ENCODE measurements at places on chromosomes 1 and 21.
A peak's percentile ranks its signal among the peaks of the same experiment; 100 is the strongest.

DNA sequence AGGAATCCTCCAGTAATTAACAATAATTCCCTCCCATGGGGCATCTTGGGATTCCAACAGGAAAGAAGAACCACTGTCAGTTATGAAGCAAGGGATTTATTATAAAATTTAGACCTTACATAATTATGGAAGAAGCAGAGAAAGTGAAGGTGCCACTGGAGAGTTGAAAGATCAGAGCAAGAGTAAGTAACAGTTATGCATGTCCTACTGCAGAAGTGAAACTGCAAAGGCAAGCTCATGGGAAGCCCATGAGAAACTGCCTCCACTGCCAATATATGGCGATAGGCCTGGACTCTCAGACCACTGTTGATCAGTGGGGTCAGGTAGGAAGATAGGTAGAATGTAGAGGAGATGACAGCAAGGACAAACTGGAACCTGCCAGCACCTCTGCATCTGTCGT is 123.6 kb upstream of the ZNF648 start:
- DNase-seq, result no peak

GRCh38 chr21:42406201-42406621 is 2.5 kb downstream of the UBASH3A start:
- DNase-seq, result no peak

GRCh38 chr1:101444381-101444780 is 207.6 kb downstream of the S1PR1 start:
- DNase-seq, result no peak

DNA sequence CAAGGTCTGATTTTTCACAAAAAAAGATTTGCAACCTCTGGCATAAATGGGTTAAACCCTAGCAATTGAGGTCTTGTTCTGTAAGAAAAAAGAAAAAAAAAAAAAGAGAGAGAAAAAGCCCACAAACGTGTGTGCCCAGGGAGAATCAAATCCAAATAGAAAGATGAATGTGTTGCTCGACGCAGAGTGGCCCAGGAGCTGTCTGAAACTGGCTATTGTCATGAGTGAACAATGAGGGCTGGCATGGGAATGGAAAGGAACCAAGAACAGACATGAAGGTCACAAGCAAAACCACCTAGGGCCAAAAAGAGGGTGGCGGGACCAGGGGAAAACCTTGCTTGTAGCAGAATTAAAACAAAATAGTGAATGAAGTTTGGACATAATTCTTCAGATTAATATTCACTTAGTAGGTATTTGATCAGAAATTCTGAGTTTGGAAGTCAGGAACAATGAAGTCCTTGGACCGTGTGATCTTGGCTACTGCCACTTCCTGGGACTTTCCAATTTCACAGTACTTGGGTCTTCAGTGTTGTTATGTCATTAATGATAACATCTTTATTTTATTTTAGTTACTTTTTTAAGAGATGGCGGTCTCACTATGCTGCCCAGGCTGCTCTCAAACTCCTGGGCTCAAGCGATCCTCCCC is 3.1 kb downstream of the ENO1 start:
- DNase-seq, result no peak

- no peak for DNase-seq
Measured at GRCh38 chr1:178935610-178936009, 64.7 kb upstream of the ANGPTL1 start.

GRCh38 chr1:91736715-91737615 is 149.0 kb downstream of the TGFBR3 start:
- DNase-seq, result no peak

DNA sequence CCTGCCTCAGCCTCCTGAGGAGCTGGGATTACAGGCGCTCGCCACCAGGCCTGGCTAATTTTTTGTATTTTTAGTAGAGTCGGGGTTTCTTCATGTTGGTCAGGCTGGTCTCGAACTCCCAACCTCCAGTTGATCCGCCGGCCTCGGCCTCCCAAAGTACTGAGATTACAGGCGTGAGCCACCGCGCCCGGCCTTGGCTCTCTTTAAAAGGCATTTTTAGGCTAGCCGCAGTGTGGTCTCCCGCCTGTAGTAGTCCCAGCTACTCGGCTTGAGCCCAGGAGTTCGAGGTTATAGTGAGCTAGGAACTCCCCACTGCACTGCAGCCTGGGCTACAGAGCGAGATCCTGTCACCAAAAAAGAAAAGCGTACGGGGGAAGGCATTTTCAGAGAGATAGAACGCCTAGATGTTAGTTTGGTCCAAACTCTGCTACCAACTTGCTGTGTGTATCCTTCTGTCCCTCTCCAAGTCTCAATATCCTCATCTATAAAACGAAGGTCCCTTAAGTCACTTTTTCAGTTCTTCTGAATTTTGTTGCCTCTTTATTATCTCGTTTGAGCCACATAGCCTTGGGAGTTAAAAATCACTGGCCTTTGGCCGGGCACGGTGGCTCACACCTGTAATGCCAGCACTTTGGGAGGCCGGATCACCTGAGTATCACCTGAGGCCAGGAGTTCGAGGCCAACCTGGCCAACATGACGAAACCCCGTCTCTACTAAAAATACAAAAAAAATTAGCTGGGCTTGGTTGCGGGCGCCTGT is 734 bp downstream of the MED18 start:
- no peak for DNase-seq

GRCh38 chr1:236997882-236998281 is 6.4 kb downstream of the MT1HL1 start:
- DNase-seq, result no peak

DNA sequence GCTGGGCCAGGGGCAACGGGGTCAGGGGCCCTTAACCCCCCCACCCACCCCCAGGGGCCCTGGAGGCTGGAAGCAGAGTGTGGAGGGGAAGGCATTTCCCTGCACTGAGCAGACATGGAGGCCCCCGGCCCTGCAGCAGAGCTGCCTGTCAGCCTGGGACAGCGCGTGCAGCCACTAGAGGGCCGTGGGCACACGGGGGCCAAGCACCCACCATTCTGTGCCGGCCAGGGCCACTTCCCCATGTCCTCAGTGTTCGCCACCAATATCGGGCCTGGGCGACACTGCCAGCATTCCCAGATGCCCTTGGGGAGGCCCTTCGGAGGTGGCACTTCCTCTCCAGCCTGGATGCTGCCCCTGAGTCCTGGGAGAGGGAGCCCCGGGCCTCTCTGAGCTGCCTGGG is 23.2 kb upstream of the ARHGEF16 start:
- no peak for DNase-seq

- no peak for DNase-seq
Measured at GRCh38 chr1:67937010-67937409, 103.7 kb upstream of the GNG12 start.

- DNase-seq, result no peak
Measured at GRCh38 chr1:27144049-27144748, 10.7 kb downstream of the SLC9A1 start.

GRCh38 chr1:214943054-214943453 is 139.5 kb upstream of the KCNK2 start:
- no peak for DNase-seq

GRCh38 chr1:78047106-78047505 is 1.3 kb downstream of the GIPC2 start:
- no peak for DNase-seq

GRCh38 chr1:226534098-226534497 is 14.5 kb upstream of the STUM start:
- DNase-seq, result no peak

- no peak for DNase-seq
Measured at GRCh38 chr1:180642781-180643180, 11.0 kb downstream of the XPR1 start.

DNA sequence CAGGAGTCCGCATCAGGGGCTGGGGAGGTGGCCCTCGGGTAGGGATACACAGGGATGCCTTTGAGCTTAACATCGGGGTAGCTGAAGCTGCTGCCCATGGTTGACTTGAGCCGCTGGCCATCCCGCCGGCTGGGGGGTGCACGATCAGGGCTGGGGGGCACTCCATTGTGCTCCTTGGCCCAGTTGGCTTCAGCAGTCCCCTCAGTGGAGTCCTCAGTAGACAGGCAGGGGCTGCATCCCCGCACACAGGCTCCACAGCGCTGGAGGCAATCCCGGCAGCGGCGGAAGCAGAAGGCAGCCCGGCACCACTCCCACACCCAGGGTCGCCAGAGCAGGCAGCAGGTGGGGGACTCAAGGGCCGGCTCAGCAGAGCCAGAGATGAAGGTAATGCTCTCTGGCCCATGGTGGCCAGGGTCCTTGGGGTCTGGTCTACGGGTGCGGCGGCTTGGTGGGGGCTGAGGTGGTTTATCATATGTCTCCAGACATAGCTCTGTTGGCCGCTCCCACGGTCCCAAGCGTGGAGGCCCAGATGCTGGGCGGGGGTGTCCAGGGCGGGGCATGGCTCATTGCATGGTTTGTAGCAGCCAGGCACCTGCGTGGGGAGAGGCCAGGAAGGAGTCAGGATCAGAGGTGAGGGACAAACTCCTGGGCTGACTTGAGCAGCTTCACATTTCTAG is 8.3 kb downstream of the KDF1 start:
- no peak for DNase-seq

DNA sequence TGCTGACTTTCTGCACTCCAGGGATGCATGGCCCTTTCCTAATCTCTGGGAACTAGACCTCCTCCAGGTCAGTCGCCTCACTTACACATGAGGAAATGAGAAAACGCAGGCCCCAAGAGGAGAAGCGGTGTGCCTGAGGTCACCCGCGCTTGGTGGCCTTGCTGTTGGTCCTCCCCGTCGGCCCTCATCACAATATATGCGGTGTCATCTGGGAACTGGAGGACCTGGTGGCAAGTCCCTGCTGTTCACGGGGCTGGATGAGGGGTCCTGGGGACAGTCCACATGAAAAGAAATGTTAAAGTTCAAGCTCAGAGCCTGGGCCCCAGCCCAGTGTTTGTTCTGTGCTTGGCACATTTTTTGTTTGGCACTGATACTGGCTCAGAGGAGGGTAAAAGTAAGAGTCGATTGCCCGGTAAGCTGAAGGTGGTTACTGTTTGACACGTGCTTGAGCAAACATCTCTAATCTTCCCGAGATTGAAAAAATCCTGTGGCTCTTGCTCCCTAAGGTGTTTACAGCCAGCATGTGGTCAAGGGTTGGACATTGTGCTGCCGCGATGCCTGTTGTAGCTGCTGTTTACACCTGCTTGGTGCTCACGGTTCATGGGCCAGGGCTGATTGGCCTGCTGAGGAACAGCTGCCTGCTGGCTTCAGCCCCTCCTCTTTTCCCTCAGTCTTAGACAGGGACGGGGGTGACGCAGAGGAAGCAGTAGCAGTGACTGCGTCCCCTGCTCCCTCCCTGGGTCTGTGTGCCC is 5.2 kb downstream of the COQ8A start:
- DNase-seq, result no peak

- DNase-seq, result no peak
Measured at GRCh38 chr1:234973426-234974250, 155.0 kb downstream of the TOMM20 start.

DNA sequence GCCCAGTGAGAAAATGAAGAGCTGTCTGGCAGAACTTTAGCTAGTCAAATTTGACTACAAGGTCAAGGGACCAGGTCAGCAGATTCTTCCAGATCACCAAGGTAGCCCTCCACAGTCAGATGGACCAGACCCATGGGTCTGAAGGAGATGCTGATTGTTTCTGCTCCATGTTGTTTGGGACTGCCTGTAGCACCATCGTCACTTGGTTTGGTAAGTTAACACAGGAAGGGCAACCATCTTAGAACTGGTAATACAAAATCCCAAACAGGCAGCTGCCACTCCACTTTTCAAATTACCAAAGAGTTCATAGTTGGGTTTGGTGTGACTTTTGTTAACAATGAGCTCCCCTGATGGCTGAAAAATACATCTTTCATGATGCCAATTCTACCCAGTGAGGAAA is 9.0 kb downstream of the ITPKB start:
- no peak for DNase-seq

GRCh38 chr21:44013380-44014088 is 1.4 kb downstream of the TRAPPC10 start:
- no peak for DNase-seq

GRCh38 chr1:173866413-173867115 is 1.2 kb downstream of the GAS5 start:
- no peak for DNase-seq

GRCh38 chr1:39593386-39593785 is 16.8 kb upstream of the PABPC4 start:
- DNase-seq, result no peak

DNA sequence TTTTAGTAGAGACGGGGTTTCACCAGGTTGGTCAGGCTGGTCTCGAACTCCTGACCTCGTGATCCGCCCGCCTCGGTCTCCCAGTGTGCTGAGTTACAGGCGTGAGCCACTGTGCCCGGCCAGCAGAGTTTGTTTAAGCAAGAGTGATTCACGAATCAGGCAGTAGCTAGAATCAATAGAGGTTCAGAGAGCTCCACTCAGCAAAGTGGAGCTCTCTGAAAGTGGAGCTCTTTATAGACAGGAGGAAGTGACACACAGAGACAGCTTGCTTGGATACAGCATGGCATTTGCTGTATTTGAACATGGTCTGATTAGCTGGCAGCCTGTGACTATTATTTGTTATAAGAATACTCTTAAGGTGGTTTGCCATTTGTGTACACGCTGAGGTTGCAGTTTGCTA is 27.1 kb upstream of the CD34 start:
- no peak for DNase-seq

- DNase-seq, result no peak
Measured at GRCh38 chr1:189682591-189682990, 795.1 kb downstream of the BRINP3 start.

GRCh38 chr21:41419921-41420862 is 5.8 kb upstream of the MX1 start:
- peak; percentile 79 for DNase-seq

GRCh38 chr1:24048205-24048869 is 63.6 kb downstream of the MYOM3 start:
- no peak for DNase-seq

GRCh38 chr1:197438010-197438790 is 170.1 kb downstream of the CRB1 start:
- DNase-seq, result no peak

GRCh38 chr1:209749670-209750323 is 6.1 kb upstream of the TRAF3IP3 start:
- no peak for DNase-seq

- no peak for DNase-seq
Measured at GRCh38 chr1:162011337-162012012, 12.2 kb downstream of the OLFML2B start.

- no peak for DNase-seq
Measured at GRCh38 chr1:1356796-1357401, 1.5 kb downstream of the MXRA8 start.

DNA sequence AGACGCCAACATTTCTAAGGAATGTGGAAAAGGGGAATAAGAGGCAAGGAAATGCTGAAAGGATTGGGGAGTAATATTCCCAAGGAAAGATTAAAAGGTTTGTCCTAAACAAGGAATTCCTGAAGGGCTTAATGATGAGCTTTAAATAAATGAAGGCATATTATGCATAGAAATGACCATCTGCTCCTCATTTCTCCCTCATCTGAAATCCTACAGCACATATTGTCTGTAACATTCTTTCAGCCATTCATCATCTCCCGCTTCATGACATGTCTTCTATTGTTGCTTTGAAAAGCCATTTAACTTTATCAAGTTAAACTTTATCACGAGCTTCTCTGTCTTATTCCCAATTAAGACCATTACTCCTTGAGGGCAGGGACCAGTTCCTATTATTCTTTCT is 608.7 kb upstream of the PLXNA2 start:
- no peak for DNase-seq

GRCh38 chr1:38291906-38292521 is 245.4 kb upstream of the POU3F1 start:
- DNase-seq, result no peak

GRCh38 chr1:18919956-18920355 is 17.6 kb upstream of the ALDH4A1 start:
- no peak for DNase-seq

- no peak for DNase-seq
Measured at GRCh38 chr1:226714148-226714547, 24.9 kb downstream of the ITPKB start.
